ENCODE measurements at places on chromosomes 4 and X.

GRCh38 chr4:165502916-165503907, 124.4 kb downstream of the CPE start:
- DNase-seq: no peak

DNA sequence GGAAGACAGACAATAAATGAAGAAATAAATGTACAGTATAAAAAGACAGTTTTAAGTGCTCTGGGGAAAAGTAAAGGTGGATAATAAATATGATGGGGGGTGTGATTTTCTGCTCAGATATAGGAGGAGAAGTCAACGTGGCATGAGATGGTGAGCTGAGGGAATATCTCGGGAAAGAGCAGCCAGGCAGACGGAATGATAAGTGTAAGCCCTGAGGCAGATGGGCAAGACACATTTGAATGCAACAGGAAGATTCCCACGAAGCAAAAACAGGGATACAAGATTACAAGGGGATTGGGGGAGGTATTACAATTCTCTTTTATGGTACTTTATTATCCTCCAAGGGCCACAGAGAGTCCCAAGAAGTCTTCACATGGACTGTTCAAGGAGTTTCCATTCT, 11.1 kb downstream of the ANXA3 start:
- DNase-seq: no peak

- DNase-seq: no peak
These were observed 37.4 kb downstream of the ZNF718 start for GRCh38 chr4:161496-162284.

- DNase-seq: peak; percentile 8
These were observed 620.0 kb downstream of the BCOR start for GRCh38 chrX:39477762-39478120.

DNA sequence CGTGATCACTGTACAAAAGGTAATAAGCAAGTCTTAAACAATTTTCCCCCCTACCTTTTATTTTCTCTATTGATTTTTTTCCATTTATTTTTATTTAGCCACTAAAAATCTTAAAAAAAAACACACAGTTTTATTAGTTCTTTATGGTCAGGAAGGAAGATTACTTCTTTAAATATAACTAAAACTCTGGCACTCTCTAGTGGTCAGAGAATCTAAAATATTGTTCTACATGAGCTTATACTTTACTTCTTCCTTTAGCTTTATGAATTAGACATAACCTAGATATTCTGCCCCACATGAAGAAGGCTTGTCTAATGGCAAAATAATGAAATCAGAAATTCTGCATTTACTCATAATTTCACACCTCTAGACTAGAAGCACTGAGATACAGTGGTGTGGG, 135.2 kb downstream of the PDE5A start:
- DNase-seq: no peak

- no peak for DNase-seq
These were observed 378.2 kb upstream of the MAOA start for GRCh38 chrX:43277879-43278278.

DNA sequence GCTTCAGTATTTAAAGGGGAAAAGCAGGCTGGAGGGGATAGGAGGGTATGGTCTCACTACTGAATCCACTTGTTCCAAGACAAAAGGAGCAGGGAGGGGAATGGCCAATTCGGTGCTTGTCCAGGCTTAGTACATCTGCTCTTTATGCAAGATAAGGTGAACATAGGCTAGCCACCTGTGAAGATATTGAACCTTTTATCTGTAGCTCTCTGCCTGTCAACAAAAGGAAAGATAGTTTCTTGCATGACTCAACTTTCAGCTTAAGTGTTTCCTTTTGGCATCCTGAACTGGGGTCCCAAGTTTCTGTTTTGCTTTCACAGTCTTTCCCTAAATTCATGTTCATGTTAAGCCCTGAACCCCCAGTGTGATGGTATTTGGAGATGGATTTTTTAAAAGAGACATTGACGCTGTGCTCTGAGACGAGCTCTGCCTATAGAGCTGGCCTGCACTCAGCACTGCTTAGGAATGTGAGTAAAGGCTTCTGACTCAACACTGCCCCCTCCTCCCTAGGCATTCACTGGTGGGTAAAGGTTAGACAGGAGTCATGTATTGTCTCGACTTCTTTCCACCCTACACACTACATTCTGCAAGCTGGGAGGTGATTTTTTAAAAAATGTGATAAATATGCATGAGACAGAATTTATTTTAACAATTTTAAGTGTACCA, 28.2 kb downstream of the FAM149A start:
- DNase-seq: no peak

DNA sequence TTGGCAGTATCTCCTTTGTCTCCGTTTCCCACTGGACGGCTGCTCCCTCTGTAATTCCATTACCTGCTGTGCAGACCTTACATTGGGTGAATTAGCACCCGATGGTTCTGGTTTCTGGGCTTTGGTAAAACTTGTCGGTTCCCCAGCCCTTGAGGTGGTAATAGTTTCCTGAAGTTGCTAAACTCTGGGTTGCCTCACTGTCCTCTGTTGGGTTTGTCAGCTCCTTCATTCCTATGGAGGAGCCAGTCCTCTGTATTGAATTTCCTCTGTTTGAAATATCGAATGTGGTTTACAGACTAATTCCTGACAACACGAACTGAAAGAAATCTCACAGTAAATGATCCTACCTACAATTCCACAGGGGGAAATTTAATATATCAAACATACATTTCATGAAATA, 591.3 kb upstream of the FTHL17 start:
- DNase-seq: no peak

DNA sequence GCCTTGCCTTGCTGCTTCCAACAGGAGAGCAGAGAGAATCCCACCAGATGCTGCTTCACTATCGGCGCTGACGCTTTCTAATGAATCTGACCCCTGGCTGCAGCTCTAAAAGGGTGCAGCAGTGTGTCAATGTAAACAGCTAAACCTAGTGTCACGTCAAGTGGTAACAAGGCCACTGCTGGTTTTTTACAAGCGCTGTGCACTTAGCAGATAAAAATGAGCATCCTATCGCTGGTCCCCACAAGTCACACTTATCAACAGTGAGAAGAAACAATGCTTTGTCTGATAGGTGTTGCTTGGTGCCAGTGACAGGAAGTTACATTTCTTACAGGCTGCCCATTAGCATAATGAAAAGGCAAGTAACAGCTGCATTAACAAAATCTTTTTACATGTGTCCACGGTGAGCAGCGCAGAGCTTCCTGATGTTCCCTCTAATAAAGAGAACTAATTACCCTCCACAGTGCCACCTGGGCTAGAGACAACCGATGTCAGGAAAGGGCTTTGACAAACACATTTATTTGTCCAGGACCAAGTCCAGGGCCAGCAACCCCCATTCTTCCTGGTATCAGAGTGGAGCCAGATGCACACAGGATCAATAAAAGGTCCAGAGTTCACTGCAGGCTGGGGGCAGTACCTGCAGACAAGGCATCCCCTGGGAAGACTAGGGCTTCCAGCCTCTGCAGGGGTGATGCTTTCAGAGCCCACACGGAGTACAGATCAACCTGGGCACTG, 176.0 kb downstream of the MGST2 start:
- no peak for DNase-seq

GRCh38 chrX:131746491-131746968, 202.7 kb downstream of the OR13H1 start:
- no peak for DNase-seq

DNA sequence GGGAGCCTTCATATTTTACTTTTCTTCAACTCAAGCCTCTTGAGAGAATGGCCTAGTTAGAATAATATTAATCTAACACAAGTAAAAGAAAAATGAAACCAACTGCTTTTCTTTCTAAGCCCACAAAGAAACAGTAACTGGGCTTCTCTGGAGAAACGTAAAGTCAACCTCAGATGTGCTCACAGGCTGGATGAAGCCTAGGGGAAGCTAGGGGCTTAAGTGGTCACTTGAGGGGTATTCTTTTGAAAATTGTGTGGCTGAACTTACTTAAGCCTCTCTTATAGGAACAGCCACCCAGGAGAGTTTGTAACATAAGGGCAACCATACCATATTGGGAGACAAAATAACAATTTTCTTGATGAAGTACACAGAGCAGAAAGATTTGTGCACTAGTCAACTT, 279.0 kb downstream of the SPRY1 start:
- DNase-seq: no peak

- DNase-seq: no peak
These were observed 149.8 kb downstream of the CHM start for GRCh38 chrX:85897362-85898126.

GRCh38 chr4:128393101-128393704, 105.6 kb upstream of the PGRMC2 start:
- no peak for DNase-seq

DNA sequence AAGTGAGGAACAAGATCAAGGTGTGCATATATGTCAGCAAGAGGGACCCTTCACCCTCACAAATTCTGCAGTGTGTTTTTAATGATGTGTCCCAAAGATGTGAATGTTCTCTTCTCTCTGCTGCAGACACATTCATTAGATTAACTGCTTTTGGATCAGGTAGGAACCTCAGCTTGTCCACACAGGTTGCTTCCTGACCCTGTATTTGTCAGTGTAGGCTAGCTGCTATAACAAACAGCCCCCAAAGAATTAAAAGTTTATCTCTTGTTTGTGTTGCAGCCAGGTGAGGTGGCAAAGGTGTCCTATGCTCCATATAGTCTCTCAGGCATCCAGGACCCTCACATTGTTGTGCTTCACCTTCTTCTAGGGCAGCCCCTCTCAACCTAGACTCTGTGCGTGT, 17.8 kb downstream of the XG start:
- no peak for DNase-seq

DNA sequence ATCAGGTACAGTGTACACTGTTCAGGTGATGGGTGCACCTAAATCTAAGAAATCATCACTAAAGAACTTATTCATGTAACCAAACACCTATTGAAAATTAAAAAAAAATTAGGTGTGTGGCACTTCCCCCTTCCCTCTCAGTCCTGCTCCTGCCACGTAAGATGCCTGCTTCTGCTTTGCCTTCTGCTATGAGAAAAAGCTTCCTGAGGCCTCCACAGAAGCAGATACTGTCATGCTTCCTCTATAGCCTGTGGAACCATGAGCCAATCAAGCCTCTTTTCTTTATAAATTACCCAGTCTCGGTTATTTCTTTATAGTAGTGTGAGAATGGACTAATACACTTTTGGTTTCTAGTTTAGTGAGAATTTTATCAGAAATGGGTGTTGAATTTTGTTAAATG, 459.8 kb upstream of the DIPK2B start:
- no peak for DNase-seq

- no peak for DNase-seq
These were observed 10.6 kb downstream of the FAM184B start for GRCh38 chr4:17770845-17771244.

GRCh38 chr4:177555007-177555574, 112.9 kb upstream of the AGA start:
- no peak for DNase-seq
